ENCODE measurements at places on chromosomes 12 and 14.

DNA sequence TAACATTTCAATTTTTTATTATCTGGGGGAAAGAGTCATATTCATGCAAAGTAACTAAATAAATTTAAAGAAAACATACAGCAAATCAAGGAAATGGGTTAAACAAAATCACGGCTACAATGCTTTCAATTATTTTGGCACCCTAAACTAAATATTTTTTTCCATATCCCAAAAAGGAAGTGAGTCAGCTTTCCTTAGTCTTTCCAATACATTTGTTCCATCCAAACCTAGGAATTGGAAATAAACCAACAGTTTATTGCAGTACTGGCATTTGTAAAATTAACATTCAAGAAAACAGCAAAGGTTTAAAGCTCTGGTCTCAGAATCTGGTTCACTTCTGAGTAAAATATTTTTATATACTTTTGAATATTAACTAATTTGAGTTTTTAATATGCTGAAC, 89.2 kb downstream of the BCL2L14 start:
- DNase-seq, result no peak

- peak; percentile 3 for DNase-seq
Observed at GRCh38 chr12:108211157-108211556, 82.1 kb downstream of the WSCD2 start.

GRCh38 chr12:56954958-56955355, 2.5 kb downstream of the RDH16 start:
- DNase-seq, result no peak

GRCh38 chr12:54991991-54992375, 7.4 kb upstream of the TESPA1 start:
- no peak for DNase-seq

DNA sequence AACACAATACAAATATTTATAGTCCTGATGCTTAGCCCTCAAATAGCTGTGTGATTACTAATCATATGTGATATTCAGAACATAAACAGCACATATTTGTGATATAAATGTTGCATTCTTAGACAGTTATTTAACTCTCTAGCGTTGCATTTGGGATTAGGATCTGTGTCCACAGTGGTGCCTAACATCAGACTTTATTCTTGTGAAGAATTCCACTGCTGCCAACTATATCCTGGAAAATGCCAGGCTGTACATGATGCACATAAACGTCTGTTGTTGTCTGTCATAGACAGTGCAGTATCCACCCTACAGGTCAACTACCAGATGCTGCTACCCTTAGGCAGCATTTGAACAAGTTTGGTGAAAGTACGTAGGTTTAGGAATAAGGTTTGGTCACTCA, 39.0 kb downstream of the SLC38A4 start:
- DNase-seq, result no peak

GRCh38 chr14:20524027-20524426, 18.7 kb downstream of the RNASE10 start:
- DNase-seq, result no peak

DNA sequence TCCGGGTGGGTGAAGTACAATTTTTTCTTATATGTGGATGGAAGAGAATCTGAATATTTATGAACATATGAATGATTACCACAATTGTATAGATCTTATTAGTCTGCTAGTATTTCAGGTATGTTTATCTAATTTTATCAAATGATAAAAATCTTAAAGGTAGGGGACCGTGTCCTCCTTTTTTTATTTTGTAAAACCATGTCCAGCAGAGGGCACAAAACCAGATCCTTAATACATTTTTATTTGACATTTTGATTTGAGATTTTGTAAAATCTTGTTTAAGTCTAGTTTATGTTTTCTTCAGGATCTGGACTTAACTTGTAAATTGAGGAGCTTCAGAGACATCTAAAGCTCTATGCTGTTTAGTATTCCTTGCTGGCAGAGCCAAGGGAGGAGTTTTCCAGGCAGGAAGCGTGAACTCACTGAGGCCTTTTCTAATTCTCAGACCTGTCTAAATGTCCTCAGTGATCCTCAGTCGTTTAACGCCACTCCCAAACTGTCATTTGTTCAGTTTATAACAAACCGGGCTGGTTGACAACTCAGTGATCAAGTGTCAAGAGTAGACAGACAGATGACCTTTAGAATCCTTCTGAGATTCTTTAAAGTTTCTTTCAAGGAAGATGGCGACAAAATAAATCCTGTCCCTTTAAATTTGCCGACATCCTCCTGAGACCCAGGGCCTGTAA, 263.9 kb downstream of the KTN1 start:
- DNase-seq, result no peak

DNA sequence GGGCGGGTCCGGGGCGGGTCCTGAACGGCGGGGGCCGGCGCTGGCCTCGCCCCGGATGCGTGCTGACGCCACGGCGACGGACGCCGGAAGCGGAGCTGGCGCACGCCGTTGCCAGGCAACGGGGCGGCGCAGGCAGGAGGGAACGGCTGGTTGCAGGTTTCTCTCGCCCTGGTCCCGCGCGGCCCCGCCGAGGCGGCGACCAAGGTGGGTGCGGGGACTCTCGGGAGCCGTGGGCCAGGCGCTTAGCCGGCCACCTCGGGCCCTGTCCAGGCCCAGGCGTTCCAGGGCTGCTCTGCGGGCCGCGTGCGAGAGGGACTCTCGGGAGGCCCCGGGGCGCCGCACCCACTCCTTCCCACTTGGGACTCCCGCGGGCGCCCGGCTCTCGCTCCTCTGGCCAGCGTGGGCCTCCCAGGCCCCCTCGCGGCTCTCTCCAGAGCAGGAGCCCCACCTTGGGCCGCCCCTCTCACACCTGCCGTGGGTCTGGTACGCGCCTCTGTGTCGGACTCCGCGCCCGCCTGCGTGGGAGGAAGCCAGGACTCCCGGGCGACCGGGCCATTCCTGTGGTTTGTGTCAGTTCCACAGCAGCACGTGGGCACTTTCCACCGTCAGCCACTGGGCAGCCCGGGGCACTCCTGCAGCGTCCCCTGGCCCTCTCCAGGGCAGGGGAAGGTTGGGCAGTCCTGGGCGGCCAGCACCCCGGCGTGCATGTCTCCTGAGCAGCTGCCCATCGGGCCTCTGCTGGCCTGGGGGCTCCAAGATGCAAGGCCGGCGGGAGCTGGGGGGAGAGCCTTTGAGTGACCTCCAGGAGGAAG, at the start of gene CLBA1:
Gene CLBA1, plus strand, starts transcription at position 114 of the 812 bp plus-strand sequence. Its CDS starts 644 bp downstream, at position 758.
- peak; percentile 73 for DNase-seq

DNA sequence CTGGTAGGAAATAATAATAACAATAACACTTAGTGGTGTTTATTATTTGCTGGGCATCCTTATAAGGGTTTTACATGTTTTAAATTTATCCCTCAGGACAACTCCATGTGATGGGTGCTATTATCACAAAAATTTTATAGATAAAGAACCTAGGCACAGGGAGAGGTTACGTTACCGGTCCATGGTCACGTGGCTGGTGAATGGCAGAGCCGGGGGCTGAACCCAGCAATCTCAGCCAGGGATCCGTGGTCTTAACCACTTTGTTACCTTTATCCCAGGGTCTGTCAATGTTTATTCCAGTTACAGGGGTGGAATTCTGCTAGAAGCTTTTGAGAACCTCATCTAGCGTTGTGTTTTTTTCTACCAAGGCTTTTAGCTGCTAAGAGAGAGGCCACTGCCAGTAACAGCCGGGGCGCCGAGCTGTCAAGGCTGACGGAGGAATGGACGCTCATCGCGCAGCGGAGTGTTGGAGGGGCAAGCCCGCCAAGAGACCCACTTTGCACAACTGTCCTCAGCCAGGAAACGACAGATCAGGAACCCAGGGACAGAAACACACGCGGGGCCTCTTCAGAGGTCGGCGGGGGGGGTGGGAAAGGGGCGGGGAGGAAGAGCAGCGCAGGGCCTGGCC, 418 bp downstream of the AMN1 start:
- DNase-seq, result no peak

DNA sequence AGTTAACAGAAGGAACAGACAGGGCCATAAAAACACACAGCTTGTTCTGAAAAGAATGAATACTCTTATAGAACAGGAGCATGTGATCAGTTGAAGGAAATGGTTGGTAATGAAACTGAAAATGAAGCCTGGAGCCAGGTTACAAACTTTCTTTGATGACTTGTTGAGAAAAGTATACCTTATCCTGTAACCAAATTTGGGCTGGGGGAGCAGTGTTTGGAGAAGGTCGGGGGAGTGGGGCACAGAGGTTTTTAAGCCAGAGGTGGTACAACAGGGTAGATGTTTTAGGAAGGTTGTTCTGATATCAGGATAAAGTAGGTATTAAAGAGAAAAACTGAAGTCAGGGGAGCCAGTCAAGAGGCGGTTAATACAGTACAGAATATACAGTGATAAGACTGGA, 8.2 kb downstream of the GOLT1B start:
- DNase-seq, result no peak

GRCh38 chr12:131123817-131124216, 170.1 kb downstream of the ADGRD1 start:
- DNase-seq, result no peak

GRCh38 chr12:124259154-124260066, 35.5 kb upstream of the RFLNA start:
- no peak for DNase-seq

DNA sequence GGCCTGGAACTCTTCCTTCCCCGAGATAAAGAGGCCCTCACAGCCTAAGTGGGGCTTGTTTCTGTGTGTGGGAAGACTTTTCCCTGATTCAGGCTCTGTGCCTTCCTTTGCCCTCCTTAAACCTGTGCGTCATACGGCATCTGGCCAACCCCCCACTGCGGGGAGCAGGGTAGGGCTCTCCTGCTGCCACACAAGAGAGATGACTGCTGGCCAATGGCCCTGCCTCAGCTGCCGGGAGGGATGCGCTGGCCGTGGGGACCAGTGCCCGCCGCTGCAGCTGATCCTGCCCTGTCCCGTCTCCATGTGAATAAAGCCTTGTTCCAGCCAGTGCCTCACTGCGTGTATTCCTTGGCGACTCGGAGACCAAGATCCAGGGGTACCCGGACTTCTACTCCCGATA, 42.5 kb upstream of the BEGAIN start:
- DNase-seq, result no peak

GRCh38 chr12:96719660-96720362, 187.2 kb upstream of the NEDD1 start:
- no peak for DNase-seq
